Dorsolateral prefrontal cortex (tissue), 122 donors: ENCODE measurements at places on chromosomes 12 and 14. TPM values are rescaled to one million over a fixed set of nuclear protein-coding genes. Genes with fewer than 3 reads are reported as not detected.

GRCh38 chr12:122205053-122205925 lies 1.8 kb downstream of the B3GNT4 start:
- DNase-seq, result no peak

- no peak for DNase-seq
Observed at GRCh38 chr14:101992708-101993107, 28.3 kb downstream of the DYNC1H1 start.

- DNase-seq, result no peak
Observed at GRCh38 chr12:105798256-105798845, 340.4 kb downstream of the NUAK1 start.

- DNase-seq, result no peak
Observed at GRCh38 chr14:52110441-52111086, 41.7 kb upstream of the NID2 start.

- DNase-seq, result no peak
Observed at GRCh38 chr12:47722136-47722834, 3.0 kb downstream of the ENDOU start.

Gene TDRD9
- total RNA-seq, result 13.9 TPM
